ENCODE measurements at places on chromosomes 4 and X.

DNA sequence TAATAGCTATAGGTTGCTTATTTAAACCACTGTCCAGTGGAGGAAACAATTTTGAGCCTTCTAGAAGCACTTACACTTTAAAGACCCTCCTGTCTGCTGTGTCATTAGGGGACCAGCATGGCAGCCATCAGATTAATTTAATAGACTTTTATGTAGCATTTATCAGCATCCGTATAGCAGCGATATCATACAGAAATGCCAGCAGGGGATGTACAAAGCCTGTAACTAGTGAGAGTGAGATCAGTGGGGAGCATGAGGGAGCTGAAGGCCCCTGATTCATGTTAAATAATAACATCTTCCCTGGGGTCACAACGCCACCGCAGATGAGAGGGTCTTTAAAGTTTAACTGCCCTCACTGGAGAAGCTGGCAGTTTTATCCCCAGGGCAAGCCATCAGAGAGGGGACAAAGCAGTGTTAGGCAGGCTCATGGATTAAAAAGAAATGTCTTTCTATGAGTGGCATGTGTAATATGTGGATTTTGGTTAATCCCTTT is 144.7 kb downstream of the PDGFRA start:
- no peak for DNase-seq

DNA sequence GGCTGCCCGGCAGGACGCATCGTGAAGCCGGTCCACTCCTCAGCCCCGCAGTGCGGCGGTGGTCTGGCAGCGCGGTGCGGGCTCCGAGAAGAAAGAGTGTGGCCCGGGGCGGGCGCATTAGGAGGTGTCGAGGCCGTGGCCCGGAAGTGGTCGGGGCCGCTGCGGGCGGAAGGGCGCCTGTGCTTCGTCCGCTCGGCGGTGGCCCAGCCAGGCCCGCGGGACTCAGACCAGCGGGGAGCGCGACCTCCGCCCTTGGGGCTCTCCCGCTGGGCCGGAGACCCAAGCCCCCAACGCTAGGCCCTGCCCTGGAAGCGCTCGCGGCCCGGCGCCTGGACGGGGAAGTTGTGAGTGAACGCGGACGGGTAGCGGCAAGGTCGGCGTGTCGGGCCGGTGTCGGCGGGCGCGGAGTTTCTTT is 60.0 kb downstream of the HS3ST1 start:
- no peak for DNase-seq

- DNase-seq: no peak
Observed at GRCh38 chrX:1463581-1463980, 10.9 kb upstream of the ASMTL start.

DNA sequence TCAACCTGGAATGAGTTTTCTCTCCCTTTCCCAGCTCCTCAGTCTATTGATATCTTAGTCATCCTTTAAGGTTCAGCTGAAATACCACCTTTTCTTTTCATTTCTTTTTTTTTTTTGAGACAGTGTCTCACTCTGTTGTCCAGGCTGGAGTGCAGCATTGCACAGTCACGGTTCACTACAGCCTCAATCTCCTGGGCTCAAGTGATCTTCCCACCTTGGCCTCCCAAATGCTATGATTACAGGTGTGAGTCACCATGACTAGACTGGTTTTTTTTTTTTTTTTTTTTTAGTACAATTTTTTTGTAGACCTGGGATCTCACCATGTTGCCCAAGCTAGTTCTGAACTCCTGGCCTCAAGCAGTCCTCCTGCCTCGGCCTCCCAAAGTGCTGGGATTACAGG is 28.9 kb downstream of the AFF1 start:
- DNase-seq: peak; percentile 44

DNA sequence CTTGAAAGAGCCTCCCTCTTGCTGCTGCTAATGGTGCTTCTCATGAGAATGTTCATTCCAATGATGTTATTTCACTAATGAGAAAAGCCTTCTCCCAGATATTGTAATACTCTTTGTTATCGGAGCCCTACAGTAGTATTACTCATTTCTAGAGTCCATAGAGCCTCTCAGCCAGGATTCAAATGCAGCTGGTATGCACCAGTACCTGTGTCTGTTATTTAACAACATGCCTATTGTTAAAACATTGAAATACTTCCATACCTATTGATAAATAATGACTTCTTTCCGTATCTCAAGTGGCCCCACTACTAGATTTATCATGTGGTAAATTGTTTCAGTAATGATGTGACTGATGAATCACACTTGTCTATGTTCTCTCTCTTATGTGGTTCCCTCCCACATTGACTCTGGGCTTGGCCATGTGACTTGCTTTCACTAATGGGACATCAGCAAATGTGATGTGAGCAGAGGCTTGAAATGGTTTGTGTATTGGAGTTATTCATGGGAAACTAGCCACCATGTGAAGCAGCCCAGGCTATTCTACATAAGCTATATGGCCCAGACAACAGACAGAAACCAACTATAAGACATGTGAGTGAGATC is 207.6 kb downstream of the THOC2 start:
- no peak for DNase-seq

Data from fibroblast of lung (primary cell).